ENCODE measurements at places on chromosomes 7 and 10.

GRCh38 chr7:30906014-30906413 is 5.6 kb upstream of the AQP1 start:
- DNase-seq, result no peak

GRCh38 chr7:18541181-18541870 is 45.8 kb downstream of the HDAC9 start:
- DNase-seq, result peak; percentile 56

GRCh38 chr7:80699045-80699638 is 60.7 kb downstream of the CD36 start:
- DNase-seq, result peak; percentile 74

DNA sequence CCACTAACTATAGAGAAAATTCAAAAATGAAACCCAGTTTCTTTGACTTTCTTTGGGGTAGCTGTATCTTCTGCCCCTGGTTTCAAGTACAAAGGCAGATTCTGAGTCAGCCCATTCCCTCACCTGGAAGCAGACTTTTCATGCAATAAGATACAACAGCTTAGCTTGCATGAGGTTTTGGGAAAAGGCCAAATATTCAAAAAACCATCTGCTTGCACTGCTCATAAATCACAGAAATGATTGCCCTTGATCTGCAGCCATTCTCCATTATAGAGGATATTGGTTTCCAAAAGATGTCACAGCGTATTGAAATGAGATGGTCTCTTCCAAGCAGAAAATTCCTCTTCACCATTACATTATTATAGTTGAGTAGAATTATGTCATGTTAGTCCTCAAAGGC is 354.0 kb downstream of the PHF14 start:
- no peak for DNase-seq

GRCh38 chr7:81534996-81535395 is 234.9 kb downstream of the HGF start:
- DNase-seq, result no peak
